GF-D8 (cell line): ENCODE measurements at places on chromosomes 3 and 15.

DNA sequence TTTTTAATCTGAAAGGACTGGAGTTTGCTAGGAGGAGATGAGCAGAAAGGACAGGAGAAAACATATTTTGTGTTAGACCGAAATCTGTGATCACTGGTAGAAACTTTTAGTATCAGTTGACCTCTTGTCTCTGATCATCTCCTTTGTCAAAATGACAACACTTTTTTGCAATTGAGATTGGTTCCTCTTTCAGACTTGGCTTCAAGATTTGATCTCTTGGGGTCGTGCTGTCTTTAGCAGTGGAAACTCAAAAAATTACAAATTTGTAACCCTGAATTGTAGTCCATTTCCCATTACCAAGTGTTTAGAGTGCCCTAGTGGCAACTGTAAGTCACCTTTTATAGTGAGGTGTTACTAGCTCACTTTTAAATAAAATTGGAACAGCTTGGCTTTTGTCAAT is 107.4 kb downstream of the KLHL25 start:
- DNase-seq = no peak

DNA sequence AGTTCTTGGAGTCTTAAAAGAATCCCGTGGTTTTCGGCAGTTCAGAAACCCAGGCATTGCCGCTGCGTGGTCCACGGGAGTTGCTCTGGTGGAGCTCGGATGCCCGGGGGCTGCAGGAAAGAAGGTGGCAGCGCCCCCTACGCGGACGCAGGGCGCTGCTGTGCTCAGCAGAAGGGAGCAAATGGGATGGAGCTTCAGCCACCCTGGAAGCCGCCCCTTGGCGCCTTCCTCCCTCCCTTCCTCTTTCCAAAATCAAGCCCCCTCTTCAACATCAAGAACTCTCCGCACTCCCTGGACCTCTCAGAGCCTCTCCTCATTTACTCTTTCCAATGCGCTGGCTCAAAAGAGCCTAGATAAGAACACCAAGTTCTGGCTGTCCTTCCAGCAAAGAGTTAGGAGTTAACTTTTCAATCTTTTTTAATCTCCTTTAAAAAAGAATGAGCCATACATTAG is 880 bp upstream of the CHRNA7 start:
- DNase-seq = no peak

DNA sequence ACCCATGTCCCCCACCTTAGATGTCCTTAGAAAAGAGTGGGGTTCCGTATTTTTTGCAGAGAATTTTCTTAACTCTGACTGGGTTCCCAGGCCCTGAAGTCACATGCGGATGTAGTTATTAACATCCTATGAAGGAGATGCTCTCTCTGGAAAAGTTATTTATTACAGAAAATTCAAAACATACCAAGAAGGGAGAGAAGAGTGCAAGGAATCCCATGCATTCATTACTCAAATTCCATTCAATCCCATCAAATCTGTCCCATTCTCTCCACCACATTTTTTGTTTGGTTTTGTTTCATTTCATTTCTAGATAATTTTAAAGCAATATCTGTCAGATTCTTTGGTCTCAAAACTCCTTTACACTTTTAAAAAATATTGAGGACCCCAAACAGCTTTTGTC is 34.3 kb upstream of the ANKRD34C start:
- no peak for DNase-seq

DNA sequence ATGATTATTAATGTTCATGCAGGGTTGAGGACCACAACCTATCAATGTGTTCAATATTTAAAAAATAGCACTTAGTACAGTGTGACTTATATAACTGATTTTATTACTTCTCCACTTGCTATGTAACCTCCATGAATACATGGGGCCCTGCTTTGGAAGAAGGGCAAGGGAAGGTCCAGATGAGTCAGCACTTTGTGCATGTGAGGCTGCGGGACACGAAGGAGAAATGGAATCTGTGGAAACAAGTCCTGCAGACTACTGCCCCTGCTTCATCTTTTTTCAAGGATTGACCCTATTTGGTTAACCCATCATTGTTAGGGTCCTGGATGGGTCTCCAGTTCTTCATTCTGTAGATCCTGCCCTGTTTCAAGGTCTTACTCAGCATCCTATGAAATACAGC is 1.6 kb downstream of the NXPE3 start:
- peak; percentile 11 for DNase-seq

GRCh38 chr3:185409957-185410356 is 47.0 kb downstream of the MAP3K13 start:
- no peak for DNase-seq

GRCh38 chr3:22858486-22858885 is 344.6 kb upstream of the UBE2E2 start:
- no peak for DNase-seq
